ENCODE measurements at places on chromosomes 6 and 20.
A peak's percentile ranks its signal among the peaks of the same experiment; 100 is the strongest.

DNA sequence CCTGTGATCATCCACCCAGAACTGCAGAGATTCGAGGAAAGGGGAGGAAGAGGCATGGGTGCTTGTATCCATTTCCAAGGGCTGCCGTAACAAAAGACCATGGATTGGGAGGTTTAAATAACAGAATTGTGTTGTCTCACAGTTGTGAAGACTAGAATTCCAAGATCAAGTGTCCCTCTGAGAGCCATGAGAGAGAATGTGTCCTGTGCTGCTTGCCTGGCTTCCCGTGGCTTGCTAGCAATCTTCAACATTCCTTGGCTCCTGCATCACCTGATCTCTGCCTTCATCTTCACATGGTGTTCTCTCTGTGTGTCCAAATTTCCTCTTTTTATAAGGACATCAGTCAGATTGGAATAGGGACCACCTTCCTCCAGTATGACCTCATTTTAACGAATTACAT, 69.8 kb downstream of the CDC40 start:
- no peak for DNase-seq

DNA sequence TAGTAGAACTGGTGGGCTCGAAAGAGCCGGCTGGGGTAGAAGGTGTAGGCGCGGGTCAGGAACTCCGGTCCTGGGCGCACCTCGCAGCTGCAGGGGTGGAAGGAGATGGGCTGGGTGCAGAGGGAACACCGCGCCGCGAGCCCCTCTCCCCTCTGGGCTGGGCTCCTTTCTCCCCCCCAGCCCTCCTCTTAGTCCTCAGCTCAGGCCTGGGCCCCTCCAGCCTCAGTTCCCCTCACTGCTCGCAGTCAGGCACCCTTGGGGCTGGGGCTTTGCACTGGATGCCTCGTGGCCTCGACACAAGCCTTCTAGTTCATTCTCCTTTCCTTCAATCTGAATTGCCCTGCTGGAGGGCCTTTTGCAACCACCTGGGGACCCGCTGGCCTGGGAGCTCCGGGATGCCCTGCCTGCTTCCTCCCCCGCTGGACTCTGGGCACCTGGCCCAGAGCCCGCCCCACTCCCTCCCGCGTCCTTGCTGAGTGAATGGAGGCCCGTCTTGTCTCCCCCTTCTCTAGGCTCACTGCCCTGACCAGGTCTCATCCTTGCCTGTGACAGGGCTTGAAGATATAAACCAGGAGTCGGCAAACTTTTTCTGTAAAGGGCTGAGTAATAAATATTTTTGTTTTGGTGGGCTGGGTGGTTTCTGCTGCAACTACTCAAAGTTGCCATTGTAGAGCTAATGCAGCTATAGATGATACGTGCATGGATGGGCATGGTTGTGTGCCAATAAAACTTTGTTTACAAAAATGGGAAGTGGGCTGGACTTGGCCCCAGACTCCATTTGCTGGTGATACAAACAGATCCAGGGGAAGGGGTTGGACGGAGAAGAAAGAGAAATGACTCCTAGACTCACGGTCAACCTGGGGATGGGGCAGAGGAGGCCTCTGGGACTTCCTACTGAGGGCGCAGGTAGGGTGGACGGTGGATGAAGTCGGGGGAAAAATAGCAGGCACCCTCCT, 47.3 kb downstream of the APCDD1L start:
- DNase-seq: no peak

- DNase-seq: no peak
Measured at GRCh38 chr20:52234302-52235045, 42.9 kb upstream of the ZFP64 start.

- no peak for DNase-seq
Measured at GRCh38 chr6:110341663-110342596, 16.2 kb downstream of the METTL24 start.

GRCh38 chr20:41872930-41873329, 254.8 kb upstream of the CHD6 start:
- DNase-seq: no peak

DNA sequence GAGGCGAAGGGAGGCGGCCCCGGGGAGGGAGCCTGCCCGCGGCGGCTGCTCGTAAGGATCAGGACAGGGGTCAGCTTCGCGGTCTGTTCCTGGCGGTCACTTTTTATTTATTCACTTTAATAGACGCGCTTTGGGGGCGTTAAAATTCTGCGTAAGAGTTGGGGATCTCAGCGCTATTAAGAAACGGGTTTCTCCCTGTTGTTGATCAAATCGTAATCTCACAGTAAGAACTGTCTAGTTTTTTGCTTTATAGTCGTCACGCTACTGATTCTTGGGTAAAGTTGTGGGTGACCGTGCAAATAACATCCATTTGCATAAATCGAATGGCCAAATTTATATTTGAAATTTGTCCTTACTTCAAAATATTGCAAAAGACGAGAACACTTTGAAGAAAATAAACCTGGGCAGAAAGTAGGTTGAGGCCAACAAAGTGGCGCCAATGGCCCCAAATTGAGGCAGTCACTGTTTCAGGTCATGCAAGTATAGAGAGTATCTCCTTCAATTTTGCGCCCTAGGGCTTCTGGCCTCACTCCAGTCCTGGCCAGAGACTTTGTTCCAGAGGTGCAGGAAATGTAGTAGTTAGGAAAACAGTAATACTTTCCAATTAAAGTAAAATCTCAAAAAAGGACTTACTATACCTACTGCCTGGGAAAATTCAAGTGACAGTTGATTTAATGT, 963 bp upstream of the RMND1 start:
- no peak for DNase-seq

DNA sequence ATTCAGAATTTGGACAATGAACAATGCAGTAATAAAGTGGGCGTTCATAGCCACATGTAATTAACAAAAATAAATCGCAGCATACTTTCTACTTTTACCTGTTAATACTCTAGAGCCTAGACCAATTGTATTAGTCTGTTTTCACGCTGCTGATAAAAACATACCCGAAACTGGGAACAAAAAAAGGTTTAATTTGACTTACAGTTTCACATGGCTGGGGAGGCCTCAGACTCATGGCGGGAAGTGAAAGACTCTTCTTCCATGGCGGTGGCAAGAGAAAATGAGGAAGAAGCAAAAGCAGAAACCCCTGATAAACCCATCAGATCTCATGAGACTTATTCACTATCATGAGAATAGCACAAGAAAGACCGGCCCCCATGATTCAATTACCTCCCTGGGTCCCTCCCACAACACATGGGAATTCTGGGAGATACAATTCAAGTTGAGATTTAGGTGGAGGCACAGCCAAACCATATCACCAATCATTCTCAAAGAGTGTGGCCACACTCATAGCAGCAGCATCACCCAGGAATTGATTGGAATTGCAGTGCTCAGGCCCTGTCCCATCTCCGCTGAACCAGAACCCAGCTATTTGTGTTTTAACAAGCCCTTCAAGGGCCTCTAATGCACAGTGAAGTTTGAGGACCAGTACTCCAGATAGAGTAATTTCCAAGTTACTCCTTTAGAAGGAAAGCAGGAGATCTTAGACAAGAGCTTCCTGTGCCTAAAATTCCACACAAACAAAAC, 650.0 kb downstream of the KIF16B start:
- DNase-seq: no peak

DNA sequence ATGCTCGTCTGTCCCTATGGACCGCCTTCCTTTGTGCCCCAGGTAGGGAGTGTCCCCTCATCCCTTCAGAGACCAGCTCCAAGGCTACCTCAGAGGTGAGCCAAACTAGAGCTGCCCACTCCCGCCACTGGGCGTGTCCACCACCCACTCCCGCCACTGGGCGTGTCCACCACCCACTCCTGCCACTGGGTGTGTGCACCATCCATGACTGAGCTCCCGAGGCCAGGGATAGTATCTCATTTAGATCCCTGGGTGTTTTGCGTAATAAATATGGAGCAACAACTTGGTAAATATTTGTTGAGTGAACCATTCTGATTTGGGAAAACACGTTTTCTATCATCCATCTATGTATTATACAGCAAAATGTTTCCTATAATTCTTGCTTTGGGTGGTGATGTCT, 68.8 kb downstream of the ZBTB2 start:
- no peak for DNase-seq

- DNase-seq: peak; percentile 14
Measured at GRCh38 chr20:61263084-61263695, 11.1 kb downstream of the CDH4 start.

GRCh38 chr6:159594106-159594749, 98.8 kb downstream of the SOD2 start:
- no peak for DNase-seq

DNA sequence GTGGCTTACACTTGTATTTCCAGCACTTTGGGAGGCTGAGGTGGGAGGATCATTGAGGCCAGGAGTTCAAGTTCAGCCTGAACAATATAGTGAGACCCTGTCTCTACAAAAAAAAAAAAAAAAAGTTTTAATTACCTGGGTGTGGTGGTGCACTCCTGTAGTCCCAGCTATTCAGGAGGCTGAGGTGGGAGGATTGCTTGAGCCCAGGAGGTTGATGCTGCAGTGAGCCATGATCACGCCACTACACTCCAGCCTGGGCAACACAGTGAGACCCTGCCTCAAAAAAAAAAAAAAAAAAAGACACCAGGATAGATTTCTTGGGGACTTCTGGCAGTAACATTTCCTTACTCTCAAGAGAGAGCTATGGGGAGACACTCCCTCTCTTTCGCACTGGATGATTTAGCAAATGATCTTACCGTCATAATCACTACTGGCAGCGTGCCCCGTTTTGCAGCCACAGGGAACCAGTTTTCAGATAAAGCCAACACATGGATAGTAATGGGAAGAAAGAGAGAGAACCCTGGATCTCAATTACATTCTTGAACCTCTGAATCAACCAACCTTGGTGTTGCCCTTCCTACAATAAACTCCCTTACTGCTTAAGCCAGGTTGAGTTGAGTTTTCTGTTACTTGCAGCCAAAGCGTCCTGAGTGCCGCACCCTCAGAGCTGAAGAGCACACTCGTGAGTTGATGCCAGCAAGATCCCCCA, 18.1 kb upstream of the PTPN1 start:
- no peak for DNase-seq

GRCh38 chr6:11974089-11974488, 38.0 kb upstream of the HIVEP1 start:
- DNase-seq: no peak

DNA sequence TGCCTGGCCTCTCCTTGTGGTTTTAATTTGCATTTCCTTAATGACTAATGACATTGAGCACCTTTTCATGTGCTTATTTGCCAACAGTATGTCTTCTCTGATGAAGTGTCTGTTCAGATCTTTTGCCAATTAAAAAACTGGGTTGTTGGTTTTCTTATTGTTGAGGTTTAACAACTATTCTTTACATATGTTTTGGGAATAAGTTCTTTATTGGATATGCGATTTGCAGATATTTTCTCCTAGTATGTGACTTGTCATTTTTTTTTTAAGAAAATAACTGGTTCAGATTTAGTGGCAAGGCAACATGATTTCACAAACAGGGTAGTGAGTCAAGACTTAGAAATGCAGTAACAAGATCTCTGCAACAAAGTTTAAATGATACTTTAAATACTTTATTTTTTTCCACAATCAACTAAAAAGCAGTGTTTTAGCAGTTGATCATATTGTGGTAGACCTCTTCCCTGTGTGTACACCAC, 67.8 kb downstream of the TIAM2 start:
- DNase-seq: no peak

DNA sequence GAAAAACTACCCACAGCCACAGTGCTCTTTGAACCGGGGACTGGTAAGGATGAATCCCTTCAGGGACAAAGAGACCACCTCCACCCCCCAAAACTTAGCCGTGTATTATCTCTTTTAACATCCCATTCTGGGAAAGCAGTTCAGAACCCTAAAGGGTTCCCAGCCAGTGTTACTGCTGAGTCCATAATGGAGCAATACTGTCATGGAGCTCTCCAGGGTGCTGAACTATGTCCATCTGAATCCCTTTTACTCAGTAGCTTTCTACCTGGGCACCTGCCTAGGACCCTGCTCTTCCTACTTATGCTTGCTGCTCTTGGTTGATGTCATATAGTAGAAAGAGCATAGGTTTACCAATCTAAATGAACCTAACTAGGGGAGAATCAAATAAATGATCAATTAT, 22.3 kb upstream of the SAYSD1 start:
- DNase-seq: no peak

DNA sequence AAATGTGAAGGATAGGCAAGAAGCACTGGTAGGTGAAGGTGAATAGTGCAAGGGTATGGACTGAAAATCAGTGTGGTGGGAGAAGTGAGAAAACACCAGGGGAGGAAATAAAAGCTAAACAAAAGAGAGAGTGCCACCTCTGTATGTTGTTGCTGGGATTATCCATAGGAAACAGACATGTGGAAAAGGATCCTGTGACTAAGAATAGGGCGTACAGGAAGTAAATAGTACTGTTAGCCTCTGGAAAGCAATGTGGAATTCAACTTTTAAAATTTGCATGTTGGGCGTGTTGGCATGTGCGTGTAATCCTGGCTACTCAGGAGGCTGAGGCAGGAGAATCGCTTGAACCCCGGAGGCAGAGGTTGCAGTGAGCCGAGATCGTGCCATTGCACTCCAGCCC, 661.7 kb downstream of the KIF16B start:
- no peak for DNase-seq

- no peak for DNase-seq
Measured at GRCh38 chr20:47741669-47742608, 43.3 kb downstream of the SULF2 start.

GRCh38 chr6:41334482-41335040, 847 bp upstream of the NCR2 start:
- no peak for DNase-seq

- no peak for DNase-seq
Measured at GRCh38 chr6:107991772-107992550, 34.0 kb upstream of the SEC63 start.

GRCh38 chr6:42374018-42374669, 77.6 kb downstream of the TRERF1 start:
- no peak for DNase-seq

- no peak for DNase-seq
Measured at GRCh38 chr6:108803982-108804490, 44.2 kb upstream of the ARMC2 start.

DNA sequence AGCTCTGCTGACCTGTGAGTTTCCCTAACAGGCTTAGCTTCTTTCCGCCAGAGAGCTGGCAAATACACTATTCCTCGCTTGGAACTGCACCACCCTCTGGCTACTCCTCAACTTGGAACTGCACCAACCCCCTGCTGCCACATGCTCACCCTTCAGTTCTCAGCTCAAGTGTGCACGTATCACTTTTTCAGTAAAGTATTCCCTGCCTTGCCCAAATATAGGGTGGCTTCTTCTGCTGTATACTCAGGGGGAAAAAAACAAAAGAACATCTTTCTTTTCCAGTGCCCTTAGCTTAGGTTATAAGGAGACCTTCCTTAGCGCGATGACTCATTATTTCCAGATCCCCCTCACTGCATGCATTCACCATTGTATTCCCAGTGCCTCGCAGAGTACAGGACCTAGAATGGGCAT, 21.2 kb downstream of the GNAS-AS1 start:
- DNase-seq: no peak

- no peak for DNase-seq
Measured at GRCh38 chr20:57248132-57248797, 18.2 kb downstream of the BMP7 start.

GRCh38 chr6:96889146-96889545, 8.5 kb downstream of the NDUFAF4 start:
- DNase-seq: no peak

- no peak for DNase-seq
Measured at GRCh38 chr6:104226790-104227446, 632.8 kb downstream of the HACE1 start.

All from stimulated activated CD8-positive, alpha-beta memory T cell treated with anti-CD3 and anti-CD28 coated beads, Interleukin-15, amount 100 ng/mL, for 1 hour (primary cell).